NCI-H526 (cell line): ENCODE measurements at places on chromosomes 4 and X.
A peak's percentile ranks its signal among the peaks of the same experiment; 100 is the strongest.

- DNase-seq, result no peak
Measured at GRCh38 chrX:80792205-80792604, 17.5 kb downstream of the BRWD3 start.

DNA sequence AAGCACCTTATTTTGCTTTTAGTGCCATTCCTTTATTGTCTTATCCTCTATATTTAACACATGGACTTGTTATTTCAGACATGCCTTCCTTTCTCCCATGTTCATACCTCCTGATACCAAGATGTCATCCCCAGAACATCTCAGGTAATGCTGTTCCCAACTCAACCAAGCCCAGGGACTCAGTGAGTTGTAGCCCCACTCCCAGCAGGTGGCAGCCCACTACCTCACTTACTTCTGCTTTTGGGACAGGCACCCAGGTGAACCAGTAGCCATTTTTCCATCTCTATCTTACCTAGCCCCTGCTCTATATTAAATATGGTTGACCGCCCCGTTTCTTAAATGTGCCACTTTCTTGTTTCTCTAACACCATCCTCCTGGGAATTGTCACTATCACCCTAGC is 199.0 kb downstream of the DCHS2 start:
- DNase-seq, result peak; percentile 9

DNA sequence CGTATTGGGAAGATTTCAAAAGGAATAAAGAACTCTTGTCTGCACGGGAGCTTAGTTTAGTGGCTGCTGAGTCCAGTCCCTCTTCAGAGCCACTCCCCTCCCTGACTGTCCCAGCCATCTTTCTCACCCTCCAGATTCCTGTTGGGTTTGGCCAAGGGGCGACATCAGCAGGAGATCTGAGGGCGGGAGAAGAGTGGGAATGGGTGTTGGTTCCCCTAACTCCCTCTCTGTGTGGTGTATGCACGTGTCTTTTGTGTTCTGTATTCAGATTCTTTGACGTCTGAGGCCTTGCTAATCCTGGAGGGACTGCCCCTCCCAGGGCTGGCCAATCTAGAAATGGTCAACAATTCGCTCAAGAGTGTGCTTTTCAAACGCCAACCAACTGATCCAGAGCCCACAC is 37.4 kb downstream of the CYTL1 start:
- no peak for DNase-seq

DNA sequence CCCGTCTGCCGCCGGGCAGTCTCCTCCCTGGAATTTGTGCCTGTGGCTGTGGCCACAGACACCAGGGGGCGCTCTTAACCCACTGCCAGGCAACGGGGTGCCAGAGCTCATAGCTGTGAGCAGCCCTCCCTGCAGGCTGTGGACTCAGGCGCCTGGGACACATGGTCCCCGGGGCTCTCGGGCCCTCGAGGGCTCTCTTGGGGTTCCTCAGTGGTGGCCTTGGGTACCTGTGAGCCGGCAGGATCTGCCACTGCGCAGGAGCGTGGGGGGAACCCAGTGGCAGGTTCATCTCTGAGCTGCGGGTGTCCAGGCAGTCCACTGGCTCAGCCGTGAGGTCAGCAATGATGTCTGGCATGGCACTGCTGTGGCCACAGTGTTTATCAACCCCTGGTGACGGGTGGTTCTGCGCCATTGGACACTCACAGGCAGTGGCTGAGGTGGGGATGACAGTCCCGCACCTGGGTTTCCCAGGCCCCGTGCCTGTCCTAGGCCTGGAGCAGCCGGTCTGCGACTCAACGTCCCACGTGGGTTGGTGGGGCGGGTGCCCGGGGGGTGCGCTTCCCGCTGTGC is 37.2 kb downstream of the PCGF3 start:
- peak; percentile 64 for DNase-seq

- DNase-seq, result no peak
Measured at GRCh38 chr4:147975325-147975724, 243.4 kb downstream of the ARHGAP10 start.

DNA sequence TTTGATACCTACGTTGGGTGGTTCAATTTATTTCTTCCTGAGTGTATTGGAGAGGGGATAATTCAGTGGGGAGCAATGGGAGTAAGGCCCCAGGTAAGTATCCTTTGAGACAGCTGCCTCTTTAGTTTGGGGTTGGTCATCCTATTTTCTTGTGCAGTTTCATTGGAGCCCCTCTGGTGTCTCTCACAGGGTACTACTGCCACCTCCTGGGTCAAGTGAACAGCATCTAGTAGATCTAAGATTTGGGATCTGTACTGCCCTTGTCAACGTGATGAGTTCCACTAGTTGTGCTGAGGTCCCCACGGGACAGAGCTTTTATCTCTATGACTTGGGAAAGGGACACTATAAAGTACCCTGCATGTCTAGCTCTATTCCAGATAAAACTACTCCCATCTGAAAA is 80.6 kb downstream of the PBDC1 start:
- peak; percentile 18 for DNase-seq

DNA sequence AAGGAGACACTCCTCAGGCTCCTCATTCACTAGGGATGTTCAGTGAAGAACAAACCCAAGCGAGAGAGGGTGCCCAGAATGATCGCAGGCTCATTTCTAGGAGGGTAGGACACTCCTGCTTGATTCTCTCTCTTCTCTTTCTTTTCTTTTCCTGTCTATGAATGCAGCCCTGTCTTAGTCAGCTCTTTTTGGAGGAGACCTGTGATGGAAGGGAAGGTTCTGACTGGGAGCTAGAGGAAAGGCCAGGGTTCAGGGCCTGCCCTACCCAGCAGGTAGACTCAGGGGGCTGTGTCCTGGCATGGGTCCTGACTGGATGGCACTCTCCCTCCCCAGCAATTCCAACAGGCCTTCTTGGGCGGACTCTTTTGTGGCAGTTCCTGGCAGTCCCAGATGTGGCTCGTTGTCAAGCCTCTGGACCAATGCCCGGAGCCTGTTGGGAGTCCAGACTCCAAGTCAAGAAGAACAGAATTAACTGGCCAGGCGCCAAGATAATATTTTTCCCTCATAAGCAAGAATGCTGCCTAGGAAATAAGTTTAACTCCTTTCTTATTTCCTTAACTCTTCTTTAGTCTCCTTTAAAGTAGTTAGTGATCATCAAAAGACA is 139.4 kb upstream of the SCML1 start:
- DNase-seq, result no peak

- no peak for DNase-seq
Measured at GRCh38 chrX:134732152-134732551, 73.9 kb upstream of the PLAC1 start.
